ENCODE measurements at places on chromosomes 1 and 21.
A peak's percentile ranks its signal among the peaks of the same experiment; 100 is the strongest.

DNA sequence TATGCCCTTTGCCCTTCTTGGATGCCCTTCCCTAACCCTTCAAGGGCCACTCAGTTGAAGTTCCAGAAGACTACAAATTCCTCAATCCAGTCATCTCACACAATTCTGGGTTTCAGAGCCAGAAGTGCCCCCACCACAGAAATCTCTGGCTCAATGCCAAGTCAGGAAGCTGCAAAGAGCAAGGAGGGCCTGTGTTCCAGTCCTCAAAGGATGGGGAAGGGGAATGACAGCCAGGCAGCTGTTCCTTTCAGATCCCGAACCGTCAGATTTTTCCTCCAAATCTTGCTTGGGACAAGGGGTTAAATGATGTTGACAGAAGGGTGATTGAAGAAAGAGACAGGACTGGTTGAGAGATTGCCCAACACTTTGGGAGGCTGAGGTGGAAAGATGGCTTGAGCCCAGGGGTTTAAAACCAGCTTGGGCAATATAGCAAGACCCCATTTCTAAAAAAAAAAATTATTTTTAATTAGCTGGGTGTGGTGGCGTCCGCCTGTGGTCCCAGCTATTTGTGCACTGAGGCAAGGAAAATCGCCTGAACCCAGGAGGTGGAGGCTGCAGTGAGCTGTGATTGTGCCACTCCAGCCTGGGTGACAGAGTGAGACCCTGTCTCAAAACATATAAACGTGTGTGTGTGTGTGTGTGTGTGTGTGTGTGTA, 716 bp upstream of the HPDL start:
- DNase-seq, result peak; percentile 10

DNA sequence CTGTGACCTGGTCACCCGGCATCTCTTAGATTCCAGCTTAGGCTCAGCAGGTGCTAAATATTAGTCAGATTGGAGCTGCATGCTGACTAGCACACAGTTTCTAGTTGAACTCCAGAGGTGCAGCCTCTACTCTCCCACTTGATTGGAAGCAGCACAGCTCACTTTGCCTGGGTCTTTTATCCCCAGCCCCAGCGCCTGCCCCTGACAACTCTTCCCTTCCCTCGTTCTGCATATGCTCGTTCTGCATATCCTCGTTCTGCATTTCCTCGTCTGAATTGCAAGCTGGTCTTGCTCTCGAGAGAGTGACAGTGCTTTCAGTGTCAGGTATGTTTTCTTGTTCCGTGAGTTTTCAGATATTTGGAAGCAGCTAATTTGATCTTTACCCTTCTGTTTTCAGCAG, 11.7 kb downstream of the COL18A1 start:
- DNase-seq, result no peak

DNA sequence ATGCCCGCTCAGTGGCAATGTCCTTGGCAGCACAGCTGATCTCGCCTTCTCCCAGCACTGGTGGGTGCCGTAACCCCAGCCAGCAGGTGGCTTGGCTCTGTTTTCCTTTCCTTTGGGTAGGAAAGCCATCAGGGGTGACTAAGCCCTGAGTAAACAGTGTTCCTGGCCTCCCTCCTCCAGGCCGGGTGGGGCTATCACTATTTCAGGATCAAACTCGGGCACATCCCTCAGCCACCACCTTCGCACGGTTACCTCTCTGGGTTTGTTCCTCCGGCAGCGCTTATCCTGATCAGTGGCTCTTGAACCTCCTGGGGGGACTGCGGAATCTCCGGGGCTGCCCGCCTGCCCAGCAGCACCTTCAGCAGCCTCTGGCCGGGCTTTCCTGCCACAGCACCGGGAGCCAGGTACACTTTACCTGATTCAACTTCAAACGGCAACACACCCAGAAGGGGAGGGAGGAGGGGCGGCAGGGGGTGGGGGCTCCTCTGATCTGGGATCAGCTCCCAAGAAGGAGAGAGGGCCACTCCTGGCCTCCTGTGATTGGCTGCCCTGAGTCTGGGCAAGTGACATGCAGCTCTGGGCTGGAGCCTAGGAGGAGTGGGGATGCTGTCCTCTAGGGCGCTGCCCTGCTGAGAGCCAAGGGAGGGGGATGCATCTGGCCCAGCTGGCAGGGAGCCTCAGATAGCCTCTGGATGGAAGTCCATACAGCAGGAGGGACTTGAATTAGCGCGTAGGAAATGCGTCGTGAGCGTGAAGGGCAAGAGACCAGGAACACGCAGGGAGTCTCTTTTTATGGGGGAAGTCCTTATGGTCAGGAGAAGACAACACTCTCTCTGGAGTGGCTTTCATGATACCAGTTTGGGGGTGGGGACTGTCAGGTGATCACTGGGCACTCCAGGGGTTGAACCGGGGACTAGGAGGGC, at the start of gene ASCL5:
Gene ASCL5 (minus strand): TSS at position 353 of the 923 bp plus-strand sequence. CDS start 11,812 bp downstream, outside the sequence.
- peak; percentile 17 for DNase-seq

DNA sequence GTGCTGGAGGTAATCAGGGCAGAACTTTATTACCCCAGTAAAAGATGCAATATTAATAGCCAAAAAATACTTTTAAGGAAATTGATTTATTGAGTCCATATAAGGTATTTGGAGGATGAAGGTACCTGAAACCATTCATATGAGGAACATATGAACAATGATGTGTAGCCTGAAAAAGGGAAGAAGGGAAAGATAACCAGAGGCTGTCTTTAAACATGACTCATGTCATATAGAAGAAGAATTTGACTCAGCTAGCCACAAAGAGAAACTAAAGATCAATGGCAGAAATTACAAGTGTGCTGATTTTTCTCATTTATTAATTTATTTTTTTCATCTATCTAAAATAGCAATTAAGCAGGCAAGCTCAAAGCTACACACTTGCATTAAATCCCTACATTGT, 136.2 kb upstream of the DUSP10 start:
- DNase-seq, result no peak

DNA sequence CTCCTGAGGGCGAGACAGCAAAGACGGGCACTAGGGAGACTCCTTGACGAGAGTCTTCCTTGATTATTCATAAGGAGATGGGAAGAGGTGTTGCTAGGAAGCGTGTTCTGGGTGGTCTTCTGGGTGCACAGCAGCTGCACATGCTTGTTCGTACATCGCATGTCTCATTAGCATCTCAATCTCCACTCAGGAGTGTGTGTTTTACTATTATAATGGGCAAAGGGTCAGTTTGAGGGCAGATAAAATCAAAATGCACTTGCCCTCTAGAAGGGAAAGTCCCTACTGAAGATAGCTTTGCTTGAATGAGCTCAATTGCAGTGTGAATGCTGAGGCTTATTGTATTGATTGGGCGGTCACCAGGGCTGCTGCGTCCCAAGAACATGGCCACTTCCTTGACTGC, 50.2 kb upstream of the SCCPDH start:
- no peak for DNase-seq

- no peak for DNase-seq
Measured at GRCh38 chr1:28031173-28031572, 57.2 kb downstream of the EYA3 start.

DNA sequence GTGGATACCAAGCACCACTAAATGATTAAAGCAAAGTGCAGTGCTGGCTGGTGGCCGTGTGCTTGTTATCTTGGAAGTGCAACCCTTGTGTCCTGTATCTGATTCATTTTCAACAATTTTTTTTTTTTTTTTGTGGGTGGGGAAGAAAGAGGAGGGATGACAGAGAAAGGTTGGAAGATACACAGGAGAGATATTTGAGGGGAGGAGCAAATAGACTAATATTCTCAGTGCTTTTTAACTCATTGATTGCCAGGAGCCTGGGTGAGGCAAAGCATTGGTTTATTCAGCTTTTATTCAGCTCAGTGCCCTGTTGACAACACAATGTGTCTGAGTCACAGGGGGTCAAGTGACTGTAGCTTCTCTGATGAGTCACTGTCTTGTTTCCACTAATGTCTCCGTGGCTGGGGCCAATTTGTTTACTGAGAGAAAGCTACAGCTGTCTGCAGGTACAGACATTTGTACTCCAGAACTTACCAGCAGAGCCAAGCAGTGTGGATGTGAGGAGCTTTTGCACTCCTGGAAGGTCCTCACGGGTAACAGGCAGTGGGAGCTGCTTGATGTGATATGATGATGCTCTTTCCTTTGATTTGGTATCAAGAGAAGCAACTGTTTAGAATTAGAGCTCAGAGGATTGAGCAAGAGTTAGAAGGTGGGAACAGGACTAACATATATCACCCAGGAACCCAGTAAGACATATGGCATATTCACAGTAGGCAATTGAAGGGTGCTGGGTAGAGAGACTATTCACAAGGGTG, 23.6 kb upstream of the DNM3 start:
- DNase-seq, result peak; percentile 84

DNA sequence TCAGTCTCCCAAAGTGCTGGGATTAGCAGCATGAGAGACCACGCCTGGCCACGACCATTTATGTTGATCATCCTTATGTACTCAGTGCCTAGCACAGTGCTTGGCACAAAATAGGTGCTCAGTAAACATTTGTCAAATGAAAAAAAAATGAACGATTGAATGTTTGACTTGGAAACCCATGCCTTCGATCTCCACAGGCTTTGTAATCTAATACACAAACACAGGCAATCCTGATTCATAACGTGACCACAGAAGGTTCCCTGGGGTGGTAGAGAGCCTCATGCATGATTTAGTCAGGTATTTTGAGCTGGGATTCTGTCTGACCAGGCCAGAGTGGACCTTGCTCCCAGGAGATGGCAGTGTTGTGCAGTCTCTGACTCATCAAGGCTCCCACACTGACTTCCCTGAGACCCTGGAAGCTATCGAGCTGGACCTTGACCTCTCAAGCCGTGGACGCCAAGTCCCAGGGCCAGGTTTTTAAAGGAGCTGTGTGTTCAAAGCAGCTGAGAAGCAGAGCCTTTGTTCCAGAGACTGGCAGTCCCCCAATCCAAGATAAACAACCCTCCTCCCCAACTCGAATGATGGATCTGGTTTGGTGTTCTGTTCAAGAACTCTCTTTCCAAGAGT, 81.1 kb downstream of the PGM1 start:
- DNase-seq, result peak; percentile 73

DNA sequence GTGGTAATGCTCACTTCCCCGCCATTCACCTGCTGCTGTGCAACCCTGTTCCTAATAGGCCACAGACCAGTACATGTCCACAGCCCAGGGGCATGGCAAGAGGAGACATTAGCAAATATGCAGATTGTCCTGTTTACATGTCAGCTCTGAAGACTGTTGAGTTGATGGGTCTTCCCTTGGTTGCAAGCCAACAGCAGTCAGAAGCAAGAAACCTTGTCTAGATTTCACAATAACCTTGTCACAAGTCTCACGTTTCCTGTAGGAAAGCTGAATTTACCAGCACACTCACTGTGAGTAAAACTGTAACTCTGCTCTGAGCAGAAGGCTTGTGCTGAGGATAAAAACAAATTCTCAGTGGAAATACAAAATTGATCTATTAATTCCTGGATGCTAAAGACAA, 195.1 kb downstream of the HLX start:
- peak; percentile 37 for DNase-seq

GRCh38 chr1:161933592-161934588, 89.8 kb downstream of the OLFML2B start:
- DNase-seq, result no peak

GRCh38 chr21:45506241-45506817, 35.9 kb downstream of the SLC19A1 start:
- no peak for DNase-seq

GRCh38 chr1:111227434-111227833, at the start of gene CHI3L2:
TSS of gene CHI3L2 (plus strand) at chr1:111227713. CDS start at chr1:111227730, 17 bp downstream.
- DNase-seq, result no peak

GRCh38 chr1:8121261-8122159, 95.4 kb upstream of the ERRFI1 start:
- peak; percentile 60 for DNase-seq

All from lung microvascular endothelial cell (primary cell).